Mesenteric fat pad (tissue), 1 donor: ENCODE measurements at places on chromosomes 2 and 18. TPM values are rescaled to one million over a fixed set of nuclear protein-coding genes. Genes with fewer than 3 reads are reported as not detected.
A peak's percentile ranks its signal among the peaks of the same experiment; 100 is the strongest.

- DNase-seq = no peak
Measured at GRCh38 chr18:62651276-62652056, 63.9 kb upstream of the PHLPP1 start.

DNA sequence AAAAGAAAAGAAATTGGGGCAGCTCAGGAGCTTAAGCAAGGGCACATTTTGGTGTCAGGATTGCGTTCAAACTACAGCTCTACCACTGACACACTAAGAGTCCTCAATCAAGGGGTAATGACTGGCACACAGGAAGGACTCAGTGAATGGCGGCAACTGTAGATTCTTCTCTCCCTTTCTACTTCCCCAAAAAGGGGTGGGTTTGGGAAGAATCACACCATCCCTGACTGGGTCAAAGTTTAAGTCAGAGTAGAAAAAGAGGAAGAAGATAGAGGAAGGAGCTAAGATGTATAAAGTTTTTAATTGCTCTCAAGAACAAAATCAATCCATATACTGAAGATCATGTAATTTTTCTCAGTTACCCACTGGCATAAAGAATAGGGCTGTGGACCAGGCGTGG, 2.6 kb downstream of the NLRC4 start:
- no peak for DNase-seq

- no peak for DNase-seq
Measured at GRCh38 chr2:173797586-173798263, 167.4 kb downstream of the SP3 start.

DNA sequence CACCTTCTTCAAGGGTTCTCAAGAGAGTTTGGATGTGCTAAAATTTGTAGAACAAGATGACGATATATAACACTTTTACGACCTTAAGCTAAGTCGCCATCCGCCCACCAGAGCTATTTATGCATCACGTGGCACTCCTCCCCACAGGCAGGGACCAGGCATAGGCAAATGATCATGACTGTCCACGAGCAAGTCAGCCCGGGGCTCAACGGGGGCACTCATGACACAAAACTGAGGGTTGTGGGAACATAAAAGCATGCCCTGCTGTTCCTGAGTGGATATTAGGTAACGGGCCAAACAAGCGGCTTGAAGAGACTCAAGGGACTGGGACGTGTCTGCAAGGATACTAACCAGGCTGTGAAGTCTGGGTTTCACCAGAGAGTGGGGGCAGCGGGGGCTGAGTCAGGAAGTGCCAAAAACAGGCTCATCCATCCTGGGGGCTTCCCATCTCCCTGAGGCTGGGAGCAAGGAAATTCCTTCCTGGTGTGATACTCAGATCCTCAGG, 58.1 kb downstream of the FAM178B start:
- no peak for DNase-seq

The PLGLB2 gene
- total RNA-seq = 0.93 TPM

The RFX8 gene
- 0.16 TPM for total RNA-seq

GRCh38 chr2:19866771-19867170, 35.0 kb downstream of the TTC32 start:
- no peak for DNase-seq

DNA sequence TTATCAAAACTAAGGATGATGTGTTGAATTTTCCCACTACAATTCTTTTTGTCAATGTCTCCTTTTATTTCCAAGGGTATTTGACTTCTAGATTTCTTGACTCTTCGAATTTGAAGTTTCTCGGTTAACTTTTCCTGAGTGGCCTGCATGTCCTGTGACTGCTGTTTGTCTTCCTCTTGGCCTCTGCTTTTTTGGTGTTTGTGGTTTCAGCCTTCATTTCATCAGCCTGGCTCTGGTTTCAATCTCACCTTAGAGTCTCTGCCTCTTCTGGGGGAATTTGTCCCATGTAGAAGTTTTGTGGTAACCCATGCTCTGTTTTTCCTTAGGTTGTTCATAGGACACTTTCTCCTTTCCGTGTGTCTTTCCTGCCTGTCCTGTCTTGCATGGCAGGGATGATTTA, 28.3 kb upstream of the SNED1 start:
- DNase-seq = no peak

DNA sequence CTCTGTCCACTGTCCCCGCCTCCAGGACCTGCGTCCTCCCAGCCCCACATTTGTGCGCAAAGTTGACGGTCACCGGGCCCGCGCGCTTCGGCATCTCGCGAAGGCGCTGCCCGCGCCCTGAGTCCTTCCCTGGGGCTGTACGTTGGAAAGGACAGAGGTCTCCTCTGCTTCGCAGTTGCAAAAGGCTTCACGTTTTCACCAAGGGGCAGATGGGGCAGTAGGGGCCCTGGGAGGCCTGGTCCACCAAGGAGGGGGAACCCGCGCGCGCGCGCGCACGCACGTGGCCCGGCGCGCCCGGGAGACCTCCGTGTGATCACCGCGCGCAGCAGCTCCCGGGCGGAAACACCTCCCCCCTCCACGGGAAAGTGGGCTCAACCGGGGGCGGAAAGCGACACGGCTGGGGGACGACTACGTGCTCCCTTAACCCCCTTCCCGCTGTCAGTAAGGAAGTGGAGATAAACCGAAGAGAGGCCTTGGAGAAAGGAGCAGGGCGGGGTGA, 21.9 kb downstream of the TEX44 start:
- no peak for DNase-seq

The MDH1 gene
- 392 TPM for total RNA-seq

DNA sequence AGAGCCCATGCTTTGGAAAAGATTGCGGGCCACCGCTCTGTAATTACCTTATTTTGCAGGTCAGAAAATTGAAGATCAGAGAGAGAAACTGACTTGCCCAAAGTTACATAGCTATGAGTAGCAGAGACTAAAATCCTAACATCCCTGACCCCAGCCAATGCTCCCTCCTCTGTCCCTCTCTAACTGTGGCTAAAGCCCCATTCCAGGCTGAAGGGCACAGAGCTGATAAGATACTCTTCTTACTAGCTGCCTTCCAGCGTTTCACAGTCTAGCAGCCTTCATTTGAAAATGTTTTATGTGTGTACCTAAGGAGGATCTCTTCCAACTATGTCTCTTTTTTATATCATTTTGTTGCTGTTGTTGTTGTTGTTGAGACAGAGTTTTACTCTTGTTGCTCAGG, 81.4 kb upstream of the LRATD1 start:
- no peak for DNase-seq

DNA sequence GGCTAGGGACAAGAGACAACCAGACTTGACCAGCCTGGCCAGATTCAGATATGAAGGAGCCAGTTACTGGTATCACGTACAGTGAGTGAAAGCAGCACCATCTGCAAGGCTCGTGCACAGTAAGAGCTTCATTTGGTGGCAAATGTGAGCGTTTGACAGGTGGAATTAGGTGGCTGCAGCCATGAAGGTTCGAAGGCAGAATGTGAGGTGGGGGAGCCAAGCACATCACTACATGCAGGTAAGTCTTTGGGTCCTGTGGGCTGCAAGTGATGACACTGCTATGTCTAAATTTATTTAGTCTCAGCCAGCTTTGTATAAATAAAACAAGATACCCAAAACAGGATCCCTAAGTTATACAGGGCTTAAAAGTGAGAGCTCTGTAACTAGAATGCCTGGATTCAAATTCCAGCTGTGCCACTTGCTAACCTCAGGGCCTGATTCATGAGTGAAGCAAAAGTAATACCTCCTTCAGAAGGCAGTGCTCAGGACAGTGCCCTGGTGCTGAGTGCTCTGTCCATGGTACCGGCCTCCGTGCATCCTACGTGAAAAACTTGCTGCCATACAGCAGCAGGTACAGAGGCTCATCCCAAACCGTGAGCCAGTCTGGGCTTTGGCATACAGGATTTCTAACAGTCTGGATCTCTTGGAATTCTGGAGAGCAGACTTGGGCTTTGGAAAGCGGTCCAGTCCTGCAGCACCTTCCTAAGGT, 18.6 kb downstream of the DDX18 start:
- DNase-seq = no peak

- no peak for DNase-seq
Measured at GRCh38 chr2:26941486-26941885, 29.0 kb upstream of the MAPRE3 start.

DNA sequence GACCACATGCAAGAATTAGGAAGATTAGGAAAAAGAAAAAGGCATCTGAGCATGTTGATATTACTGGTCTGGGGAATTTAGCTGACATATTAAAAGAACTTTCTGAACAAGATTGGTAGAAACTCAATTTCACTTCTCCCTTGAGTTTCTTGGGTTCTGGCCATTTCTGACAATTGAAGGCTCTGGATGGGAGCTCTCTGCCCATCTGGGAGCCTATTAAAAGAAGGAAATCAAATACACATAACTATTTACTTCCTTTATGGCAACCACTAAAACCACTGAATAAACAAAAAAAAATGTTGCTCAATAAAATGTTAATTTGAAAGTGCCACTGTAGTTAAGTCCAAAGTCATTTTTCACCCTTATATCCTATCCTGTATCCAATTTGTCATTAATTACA, 216.8 kb upstream of the HNMT start:
- no peak for DNase-seq

The SF3B6 gene
- 59.3 TPM for total RNA-seq

- DNase-seq = no peak
Measured at GRCh38 chr2:57701391-57701791, 345.2 kb upstream of the VRK2 start.

- no peak for DNase-seq
Measured at GRCh38 chr18:5582849-5583681, 39.3 kb upstream of the EPB41L3 start.

DNA sequence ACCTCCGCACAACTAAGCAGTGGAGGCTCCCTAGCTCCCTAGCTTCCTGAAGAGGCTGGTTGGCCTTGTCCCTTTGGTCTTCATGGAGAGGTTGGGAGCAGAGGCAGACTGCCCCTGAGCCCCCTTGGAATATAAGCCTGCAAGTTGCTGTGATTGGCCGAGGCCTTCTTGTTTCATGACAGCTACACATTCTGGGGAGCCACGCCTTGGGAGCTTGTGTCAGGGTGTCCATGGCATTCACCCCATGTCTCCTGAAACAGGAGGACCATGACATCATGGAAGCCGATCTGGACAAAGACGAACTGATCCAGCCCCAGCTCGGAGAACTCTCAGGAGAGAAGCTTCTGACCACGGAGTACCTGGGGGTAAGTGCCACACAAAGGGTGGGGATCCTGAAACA, 64.0 kb upstream of the B3GNT7 start:
- DNase-seq = peak; percentile 65

The RAB27B gene
- total RNA-seq = 0.93 TPM

- DNase-seq = no peak
Measured at GRCh38 chr2:25842155-25842554, 36.1 kb downstream of the ASXL2 start.

DNA sequence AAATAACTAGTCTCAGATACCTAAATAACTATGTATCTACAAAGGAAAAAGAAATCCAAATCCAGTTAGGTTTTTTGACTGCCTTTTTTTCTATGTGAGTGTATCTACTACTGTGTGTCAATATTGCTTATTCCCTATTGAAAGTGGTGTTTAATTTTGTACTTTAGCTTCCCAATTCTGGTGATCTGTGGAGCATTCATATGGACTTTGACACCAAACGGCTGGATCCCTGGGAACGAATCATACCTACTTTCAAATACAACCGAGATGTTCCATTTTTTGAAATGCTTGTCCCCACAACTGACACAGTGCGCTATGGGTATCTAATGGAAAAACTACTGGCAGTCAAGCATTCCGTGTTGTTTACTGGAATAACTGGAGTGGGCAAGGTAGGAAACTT, 152.8 kb downstream of the DNAH6 start:
- DNase-seq = no peak

DNA sequence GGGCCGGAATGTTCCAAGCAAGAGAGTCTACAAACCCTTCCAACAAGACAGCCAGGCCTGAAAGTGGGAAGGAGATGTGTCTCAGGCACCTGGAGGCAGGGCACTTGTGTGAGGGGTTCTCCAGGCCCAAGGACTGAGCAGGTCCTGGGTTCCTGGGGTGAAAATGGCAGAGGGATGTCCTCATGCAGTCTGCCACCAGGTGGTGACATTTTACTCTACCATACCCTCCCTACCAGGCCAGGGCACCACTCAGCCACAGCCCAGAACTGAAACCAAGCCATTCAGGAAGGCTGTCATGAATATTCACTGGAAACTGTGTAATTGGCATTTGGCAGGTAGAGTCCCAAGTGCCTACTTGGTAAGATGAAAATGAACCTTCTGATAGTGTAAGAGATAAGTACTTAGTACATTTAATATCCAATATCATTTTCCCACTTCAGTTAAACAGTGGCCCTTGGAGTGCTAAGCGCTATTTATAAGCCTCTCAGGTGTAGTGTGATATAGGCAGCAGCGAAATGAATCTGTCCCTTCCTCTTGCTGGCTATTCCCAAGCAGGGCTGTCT, 185.1 kb downstream of the MYO5B start:
- no peak for DNase-seq

DNA sequence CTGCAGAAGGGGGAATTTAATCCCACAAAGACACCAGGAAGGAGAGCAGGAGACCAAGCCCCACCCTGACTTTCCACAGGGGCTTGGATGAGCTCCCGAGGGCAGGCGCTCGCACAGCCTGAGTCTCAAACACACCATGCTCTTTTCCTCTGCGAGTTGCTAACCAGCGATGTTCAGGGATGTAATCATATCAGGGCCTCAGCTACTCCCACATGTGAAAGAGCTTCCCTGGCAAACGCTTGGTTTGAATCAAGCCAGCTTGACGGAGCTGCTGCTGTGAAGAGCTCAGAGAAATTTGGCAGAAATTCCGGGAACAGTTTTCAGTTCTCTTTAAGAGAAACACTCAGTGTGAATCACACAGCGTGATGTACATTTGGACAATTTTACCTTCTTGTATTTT, 385.8 kb downstream of the GALR1 start:
- peak; percentile 80 for DNase-seq

GRCh38 chr2:186575302-186575701, 14.6 kb upstream of the ITGAV start:
- no peak for DNase-seq
